ENCODE measurements at places on chromosomes 2 and 18.

GRCh38 chr2:168500516-168500915, 44.4 kb downstream of the CERS6 start:
- no peak for DNase-seq

- DNase-seq, result peak; percentile 82
Measured at GRCh38 chr2:182858671-182859070, 7.8 kb downstream of the FRZB start.

- no peak for DNase-seq
Measured at GRCh38 chr2:101524806-101525430, 50.0 kb upstream of the RFX8 start.

DNA sequence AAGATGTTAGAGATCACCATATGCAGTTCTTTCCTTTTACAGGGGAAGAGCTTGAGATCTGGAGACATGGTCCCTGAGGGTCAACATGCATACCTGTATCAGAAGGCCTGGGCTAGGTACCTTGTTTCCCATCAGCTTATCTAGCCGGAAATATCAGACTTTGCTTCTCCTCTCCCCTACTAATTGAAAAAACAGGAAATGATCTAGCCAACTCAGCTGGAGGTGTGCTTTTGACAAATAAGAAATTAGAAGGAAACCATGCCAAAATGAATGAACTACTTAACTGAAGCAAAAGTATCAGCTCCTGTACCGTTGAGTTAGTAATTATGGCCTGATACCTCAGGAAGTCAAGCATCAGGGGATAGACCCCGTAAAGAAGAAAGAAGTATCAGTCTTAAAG, 20.4 kb downstream of the PKP4 start:
- no peak for DNase-seq

DNA sequence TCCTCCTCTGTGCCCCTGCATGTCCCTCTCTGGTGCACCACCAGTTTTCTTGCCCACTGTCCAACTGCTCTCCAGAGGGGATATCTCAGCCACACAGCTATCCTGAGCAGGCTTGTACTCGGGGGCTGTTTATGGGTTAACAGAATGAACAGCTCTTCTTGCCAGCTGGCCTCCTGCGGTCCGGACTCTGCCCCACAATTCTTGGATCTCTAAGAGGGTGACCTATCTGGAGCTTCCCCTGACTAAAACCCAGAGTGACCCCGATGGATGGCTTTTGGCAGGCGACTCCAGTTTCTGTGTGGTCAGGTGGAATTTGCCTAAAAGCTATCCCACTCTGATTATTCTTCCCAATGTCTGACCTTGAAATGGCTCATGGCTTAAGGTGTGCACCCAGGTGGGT, 9.1 kb downstream of the SOWAHC start:
- DNase-seq, result no peak

DNA sequence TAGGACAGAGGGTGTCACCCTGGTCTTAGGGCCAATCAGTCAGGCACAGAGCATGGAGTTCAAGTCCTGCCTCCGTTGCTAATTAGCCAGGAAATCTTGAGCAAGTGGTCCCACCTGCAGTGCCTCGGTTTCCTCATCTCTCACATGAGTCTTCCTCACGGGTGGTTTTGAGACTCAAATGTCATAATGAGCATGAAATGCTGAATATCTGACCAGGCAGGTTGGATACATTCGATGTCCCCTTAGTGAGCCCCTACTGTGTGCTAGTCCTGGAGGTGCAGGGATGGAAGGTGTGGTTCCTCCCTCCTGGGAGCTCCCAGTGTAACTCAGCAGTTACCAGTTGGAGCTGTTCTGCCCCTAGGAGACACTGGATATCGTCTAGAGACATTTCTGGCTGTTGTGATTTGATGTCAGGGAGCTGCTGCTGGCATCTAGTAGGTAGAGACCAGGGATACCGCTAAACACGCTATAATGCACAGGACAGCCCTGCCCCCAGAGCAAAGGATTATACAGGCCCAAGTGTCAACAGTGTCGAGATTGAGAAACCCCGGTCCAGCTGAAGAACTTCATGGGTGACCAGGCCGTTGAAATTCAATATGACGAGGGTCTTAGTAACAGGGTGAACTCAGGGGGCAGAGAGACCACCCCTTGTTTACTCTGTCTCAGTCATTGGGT, 118.5 kb upstream of the TWIST2 start:
- no peak for DNase-seq

Data from ELR (cell line).